Activated CD4-positive, CD25-positive, alpha-beta regulatory T cell treated with anti-CD3 and anti-CD28 coated beads, Interleukin-2, amount 50 U/mL, for 24 hours (primary cell): ENCODE measurements at places on chromosomes 11 and 22.
A peak's percentile ranks its signal among the peaks of the same experiment; 100 is the strongest.

DNA sequence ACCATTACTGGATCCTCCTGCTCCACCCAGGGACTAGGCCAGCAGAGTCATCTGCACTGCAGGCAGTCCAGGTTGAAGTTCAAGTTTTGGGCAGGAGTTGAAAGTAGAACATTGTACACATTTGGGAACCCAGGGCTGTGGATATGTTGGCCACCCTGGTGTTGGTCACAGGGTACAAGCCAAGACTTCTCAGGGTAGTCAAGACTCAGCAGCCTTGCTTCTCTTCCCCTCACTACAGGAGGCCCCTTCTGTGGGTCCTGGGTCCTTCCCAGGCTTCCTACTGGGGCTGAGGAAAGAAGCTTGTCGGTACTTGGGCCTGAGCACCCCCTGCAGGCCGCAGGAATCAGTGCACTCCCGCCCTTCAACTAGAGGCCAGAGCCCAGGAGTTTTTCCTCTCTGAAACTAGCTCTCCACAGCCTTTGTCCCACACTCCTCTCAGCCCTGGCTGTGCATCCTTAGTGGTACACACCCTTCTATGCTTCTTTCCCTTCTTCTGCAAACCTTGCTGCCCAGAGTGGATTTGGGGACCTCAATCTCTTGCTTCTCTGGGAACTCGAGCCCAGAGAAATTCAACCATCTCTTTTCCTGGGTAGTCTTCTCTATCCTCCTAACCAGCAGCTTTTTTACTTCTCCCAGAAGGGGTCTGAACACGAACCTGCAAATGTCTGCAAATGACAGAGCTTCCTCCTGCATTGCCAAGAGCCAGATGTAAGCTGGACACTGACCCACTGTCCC lies 2.6 kb upstream of the HPX start:
- peak; percentile 71 for ATAC-seq

DNA sequence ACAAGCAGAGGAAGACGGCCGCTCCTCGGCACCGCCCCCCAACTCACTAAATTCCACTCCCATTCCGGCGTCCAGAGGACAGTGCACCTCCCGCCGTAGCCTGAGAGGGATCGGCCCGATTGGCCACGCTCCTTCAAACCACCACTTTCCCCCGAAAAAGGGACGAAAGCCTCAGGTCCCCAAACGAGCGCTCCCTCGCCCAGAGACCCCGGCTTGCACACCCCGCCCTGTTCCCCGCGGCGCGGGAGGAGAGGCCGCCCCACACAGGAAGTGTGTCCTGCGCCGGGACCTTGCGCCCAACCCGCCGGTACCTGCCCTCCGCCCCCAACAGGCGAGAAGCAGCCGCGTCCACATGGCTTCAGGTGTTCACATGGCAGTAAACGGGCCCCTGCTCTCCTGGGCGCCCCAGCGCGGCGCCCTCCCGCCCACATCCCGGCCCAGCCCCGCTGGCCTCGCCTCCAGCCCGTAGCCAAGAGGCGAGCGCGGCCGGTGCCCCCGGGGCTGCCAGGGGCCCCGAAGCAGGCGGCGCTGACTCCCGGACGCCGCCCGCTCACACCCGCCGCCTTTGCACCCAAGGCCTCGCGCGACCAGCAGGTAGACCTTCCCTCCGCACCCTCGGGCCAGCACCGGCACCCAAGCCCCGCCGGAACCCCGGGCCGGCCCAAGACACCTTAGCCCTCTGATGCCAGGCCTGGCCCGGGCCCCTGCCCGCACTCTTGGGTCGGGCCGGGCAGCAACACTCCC lies 849 bp downstream of the TCF20 start:
- ATAC-seq, result peak; percentile 78

DNA sequence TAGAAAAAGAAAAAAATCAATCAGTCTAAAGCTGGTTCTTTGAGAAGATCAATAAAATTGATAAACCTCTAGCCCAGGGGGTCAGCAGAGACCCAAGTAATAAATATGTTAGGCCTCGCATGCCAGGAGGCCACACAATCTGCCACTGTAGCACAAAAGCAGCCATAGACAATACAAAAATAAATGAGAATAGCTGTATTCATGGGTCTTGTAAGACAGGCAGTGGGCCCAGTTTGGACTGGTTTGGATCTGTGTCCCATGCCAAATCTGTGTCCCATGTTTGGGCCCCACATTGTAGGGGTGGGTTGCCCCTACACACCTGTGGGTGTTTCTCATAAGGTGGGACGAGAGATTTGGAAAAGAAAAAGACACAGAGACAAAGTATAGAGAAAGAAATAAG lies 6.6 kb upstream of the PLAAT4 start:
- no peak for ATAC-seq

GRCh38 chr11:28146123-28146751 lies 38.0 kb downstream of the METTL15 start:
- no peak for ATAC-seq

DNA sequence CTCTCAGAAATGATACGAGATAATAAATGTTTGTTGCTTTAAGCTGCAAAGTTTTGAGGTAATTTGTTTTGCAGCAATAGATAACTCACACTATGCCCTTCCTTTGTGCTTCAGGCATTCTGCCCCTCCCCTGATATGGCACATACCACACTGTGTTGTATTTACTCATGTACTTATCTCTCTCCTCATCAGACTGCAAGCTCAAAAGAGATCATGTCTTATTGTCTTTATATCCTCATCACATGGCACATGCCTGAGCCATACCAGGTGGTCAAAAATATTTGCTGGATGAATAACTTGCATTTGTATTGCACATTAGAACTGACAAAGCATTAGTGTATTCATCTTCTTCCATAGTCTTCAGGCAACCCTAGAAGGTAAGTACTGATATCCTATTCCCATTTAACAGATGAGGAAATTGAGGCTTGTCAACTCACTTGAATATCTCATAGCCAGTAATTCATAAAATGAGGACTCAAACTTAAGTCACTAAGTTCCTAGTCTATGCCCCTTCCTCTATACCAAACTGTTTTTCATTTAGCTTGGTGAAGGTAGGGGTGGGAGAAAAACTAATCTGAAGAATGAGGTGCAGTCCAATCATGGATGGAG lies 83.9 kb upstream of the EED start:
- no peak for ATAC-seq

- no peak for ATAC-seq
Measured at GRCh38 chr22:38243007-38243765, 29.6 kb downstream of the TMEM184B start.

GRCh38 chr11:96708219-96708878 lies 318.5 kb downstream of the JRKL start:
- ATAC-seq, result no peak

DNA sequence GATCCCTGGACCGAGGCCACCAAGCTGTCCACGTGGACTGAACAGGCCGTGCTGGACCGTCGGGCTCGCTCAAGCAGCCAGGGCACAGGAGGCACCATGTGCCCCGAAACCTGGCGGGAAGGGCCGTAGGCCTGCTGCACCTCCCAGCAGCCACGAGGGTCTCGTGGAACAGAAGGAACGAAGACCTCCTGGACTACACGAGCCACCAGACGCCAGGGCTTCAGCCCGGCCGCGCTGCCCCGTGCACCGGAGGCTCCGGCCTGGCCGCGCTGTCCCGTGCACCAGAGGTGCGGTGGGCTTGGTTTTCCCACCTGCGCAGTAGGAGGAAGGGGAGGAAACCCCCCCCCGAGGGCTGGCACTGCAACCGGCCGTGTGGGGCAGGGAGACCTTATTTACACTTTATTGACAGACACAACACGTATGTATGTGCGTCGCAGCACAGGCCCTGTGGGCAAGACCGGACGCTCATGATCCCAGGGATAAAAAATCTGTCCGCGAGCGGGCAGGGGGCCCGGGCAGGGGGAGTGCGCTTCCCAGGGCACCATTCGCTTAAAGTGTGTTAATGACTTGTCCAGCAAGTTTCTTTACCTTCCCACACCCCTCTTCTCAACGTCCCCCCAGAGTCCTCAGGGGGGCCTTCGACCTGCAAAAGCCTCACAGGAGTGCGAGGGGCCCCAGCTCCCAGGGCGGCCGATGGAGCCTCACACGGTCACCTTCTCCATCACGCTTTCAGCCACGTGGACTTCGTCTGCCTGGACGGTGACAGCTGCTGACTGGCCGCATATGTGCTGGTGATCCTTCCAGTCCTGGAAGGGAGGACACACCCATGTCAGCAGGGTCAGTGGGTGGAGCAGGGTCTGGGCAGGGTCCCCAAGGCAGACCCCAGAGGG lies 7.0 kb downstream of the DRD4 start:
- ATAC-seq, result no peak

- no peak for ATAC-seq
Measured at GRCh38 chr11:27088353-27088752, 47.7 kb downstream of the BBOX1 start.

- ATAC-seq, result no peak
Measured at GRCh38 chr11:102177974-102178631, 67.9 kb downstream of the YAP1 start.

GRCh38 chr22:37824674-37825641 lies 1.8 kb downstream of the GALR3 start:
- peak; percentile 34 for ATAC-seq

DNA sequence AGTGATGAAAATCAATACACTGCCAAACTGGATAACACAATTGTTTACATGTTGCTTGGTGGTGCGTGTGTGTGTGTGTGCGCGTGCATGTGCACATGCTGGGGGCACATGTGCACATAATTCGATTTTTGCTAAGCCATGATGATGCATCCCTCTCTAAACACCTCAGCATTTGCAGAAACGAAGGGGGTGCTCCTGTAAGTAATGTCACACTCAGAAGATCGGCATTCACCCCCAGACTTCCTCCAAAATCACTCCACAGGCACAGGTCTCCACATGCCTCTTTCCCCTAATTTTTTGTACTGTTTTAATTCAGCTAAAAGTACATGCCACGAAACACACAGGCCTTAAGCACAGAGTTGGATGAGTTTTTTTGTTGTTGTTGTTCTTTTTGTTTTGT lies 341.5 kb downstream of the SHANK2 start:
- no peak for ATAC-seq

- ATAC-seq, result no peak
Measured at GRCh38 chr11:63240098-63240497, 3.3 kb downstream of the SLC22A25 start.

DNA sequence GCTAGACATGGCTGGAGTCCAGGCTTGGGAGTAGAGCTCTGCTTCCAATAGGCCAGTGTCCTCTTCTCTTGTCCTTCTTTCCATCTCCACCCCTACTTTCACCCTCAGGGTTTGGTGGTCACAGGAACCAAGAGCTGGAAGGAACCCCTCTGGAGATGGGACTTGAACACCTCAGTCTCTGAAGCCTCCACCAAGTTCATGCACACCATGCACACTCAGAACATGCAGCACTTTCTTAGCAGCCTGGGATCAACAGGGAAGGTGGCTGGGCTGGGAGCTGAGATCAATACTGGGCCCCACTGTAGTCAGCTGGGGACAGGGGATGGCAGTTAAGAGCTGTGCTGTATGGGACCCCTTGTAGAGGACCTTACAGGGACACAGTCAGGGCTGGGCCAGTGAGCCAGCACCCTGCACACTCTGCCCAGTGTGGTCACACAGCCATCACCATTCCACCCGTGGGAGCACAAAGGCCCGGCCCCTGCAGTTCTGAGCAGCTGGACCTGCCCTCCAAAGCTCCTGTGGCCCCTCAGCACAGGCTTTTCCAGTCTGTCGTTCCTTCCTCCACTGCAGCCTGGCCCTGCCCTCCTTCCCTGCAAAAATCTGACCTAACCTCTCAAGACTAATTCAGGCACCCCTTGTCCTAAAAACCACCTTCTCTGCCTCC lies 47.7 kb downstream of the GAB4 start:
- ATAC-seq, result no peak

DNA sequence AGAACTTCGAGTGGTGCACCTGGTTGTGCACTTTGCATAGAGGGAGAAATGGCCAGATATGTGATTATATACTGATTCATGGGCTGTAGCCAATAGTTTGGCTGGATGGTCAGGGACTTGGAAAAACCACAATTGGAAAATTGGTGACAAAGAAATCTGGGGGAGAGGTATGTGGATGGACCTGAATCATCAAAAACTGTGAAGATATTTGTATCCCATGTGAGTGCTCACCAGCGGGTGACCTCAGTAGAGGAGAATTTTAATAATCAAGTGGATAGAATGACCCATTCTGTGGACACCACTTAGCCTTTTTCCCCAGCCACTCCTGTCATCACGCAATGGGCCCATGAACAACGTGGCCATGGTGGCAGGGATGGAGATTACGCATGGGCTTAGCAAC lies 48.0 kb upstream of the NARS2 start:
- no peak for ATAC-seq
